ENCODE measurements at places on chromosomes 16 and 17.

DNA sequence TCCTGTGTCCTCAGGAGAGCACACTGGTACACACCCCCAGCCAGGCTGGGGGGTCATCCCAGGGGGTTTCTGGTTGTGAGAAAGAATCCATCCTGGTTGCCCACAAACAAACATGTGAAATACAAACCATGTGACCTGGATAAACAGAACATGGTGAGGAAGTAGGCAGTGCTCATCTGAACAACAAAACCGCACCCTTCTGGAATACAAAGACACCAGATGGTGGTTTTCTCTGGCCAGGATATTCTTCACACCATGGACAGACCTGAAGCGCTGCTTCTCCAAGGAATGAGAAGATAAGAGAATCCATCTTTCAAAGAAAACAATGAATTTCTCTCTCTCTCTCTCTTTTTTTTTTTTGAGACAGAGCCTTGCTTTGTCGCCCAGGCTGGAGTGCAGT lies 302.3 kb downstream of the SLC39A11 start:
- DNase-seq = no peak

GRCh38 chr17:63274146-63274545 lies 172.0 kb downstream of the CYB561 start:
- no peak for DNase-seq

DNA sequence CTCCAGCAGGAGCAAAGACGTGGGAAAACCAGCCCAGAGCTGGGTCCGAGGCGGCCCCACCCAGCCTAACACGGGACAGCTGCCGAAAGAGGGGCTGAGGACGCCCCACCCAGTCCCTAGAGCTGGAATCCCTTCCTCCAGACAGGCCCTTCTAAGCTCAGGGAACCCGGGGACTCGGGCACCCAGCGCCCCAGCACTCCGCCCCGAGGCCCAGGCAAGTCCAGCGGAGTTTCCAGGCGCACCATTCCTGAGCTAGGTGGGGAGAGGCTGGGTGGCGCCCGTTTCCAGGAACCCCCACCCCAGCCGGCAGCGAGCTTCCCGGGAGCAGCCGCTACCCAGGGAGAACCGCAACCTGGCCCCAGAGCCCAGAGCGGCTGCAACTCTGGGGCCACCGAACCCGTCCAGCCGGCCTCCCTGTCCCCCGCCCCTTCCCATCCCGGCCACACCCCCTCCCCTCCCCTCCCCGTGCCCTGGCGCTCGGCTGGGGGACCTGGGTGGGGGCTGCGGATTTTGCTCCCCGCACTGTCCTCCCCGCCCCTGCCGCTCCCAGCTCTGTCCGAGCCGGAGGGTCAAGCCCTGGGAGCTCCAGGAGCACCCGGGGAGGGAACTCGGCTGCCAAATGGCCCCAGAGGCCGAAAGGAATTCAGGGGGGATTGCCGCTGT lies 536 bp downstream of the TMC6 start:
- DNase-seq = no peak

DNA sequence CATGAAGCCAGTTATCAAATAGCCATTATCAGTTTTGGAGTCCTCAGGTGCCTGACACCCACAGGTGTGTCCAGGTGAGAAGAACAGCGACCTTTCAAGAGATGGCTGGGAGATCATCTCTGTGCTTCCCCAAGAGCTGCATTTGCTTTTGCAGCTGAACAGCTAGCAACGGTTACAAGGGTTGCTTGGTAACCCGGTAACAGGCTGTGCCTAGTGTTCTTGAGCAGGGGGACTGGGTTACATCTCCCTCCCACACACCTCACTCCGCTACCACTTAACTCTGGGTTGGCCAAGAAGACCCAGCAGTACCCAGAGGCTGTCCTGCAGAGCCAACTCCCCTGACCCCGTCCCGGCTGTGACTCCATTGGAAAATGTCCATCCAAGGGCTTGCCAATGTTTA lies 147.0 kb downstream of the SLC39A11 start:
- DNase-seq = no peak

DNA sequence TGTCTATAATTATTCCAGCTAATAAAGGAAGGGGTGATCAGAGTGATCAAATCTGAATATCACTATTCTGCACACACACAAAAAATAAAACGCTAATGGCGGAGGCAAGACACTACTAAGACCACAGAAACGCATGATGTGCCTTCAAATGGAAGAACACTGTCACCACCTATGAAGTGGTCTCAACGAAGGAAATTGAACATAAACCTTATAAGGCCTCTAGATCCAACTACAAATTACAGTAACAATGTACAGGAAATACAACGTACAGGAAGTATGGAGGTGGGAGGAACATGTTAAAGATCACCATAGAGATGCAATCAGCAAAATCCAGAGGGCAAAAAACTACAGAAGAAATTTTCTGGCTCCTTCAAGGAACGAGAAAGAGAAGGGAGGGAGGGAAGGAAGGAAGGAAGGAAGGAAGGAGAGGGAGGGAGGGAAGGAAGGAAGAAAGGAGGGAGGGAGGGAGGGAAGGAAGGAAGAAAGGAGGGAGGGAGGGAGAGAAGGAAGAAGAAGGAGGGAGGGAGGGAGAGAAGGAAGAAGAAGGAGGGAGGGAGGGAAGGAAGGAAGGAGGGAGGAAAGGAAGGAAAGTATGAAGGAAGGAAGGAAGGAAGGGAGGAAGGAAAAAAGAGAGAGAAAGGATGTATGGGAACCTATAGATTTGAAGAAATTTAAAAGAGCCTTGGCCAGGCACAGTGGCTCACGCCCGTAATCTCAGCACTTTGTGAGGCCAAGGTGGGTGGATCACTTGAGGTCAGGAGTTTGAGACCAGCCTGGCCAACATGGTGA lies 3.1 kb upstream of the SGCA start:
- DNase-seq = no peak

DNA sequence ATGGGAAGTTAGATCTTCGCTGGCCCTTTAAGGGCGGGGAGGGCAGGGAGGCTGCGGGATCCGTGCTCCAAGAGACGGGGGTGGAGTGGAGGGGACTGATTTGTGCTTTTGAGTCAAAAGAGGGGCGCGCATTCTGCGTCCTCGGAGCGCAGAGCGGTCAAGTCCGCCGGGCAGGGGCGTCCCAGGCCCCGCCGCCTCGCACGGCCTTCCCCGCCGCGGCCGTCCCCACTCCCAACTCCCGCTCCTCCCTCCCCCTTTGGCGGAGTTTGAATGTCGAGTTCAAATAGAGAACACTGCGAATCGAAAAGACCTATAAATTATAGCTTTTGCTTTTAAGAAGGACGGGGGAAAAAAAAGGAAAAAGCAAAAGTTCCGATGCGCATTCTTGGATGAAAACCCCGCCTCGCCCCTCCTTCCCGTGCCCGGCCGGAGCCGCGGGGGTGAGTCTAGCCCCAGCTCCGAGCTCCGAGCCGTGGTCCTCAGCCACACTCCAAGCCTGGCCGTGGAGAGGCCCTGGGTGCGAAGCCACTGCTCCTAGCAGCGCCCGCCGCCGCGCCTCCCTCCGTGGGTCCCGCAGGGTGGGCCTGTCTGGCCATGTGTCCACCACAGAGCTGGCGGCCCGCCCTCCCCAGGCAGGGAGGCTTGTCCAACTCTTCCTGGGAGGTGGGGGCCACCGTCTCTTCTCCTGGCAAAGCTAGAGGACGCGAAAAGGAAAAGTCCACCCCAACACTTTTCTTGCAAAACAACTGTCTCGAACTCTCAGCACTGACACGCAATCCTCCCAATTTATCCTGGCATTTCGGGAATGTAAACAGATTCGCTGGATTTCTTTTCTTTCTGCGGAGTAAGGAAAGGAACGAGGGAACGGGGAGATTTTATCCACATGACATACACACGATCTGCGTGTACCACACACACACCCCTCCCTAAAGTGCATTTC lies 3.6 kb downstream of the CBX8 start:
- no peak for DNase-seq

DNA sequence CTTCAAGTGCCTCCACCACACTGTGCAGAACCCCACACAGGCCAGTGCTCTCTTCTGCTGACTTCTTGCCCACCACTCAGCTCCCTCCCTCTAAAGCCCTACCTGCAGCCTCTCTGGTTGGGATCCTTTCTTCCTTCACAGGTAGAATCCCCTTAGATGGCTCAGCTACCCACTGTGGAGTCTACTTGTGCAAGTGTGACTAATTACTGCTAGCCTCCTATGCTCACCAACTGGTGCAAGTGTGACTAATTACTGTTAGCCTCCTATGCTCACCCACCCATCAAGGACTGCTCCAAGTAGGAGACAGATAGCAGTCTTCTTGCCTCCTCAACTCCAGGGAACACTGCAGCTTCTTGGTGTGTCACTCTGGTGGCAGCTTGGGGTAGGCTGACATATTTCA lies 43.6 kb downstream of the TEX14 start:
- no peak for DNase-seq

DNA sequence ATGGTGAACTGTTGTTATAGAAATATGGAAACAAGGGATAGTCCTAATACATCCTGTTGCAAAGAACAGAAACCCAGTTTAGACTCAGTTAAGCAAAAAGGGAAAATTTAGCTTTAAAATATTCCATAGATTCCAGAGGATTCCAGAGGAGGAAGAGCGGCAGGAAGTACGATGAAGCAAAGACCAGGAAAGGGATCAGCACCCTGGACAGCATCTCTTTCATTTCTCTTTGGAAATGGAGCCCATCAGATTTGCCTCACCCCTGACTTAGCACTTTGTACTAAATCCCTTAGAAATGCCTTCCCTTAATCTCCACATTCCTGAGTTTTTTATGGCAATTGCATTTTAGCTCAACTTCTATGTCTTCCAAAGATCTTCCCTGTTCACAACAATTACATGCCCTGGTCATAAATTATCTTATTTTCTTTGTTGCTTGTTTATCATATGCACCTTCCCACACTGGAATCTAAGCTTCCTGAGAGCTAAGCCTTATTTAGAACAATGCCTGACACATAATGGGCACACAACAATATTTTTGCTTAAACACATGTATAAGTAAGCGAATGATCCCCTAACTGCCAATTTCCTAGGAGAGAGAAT lies 150.0 kb upstream of the RBFOX1 start:
- no peak for DNase-seq

DNA sequence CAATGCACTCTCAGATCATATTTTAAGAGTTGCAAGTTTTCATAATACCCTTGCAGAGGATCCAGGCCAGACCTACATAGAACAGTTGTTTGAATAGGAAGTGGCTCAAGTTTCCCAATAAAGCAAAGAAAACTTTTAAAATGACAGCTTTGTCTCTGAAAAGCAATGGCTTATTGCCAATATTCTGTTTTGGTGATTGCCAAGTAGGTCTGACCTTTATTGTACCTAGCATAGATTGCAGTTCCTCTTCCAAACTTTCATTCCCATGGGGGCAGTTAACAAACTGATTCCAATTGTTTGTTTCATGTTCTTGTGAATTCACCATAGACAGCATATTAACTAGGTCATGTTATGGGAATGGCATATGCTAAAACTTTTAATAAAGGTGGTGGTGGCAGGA lies 664.6 kb upstream of the CA10 start:
- DNase-seq = no peak

DNA sequence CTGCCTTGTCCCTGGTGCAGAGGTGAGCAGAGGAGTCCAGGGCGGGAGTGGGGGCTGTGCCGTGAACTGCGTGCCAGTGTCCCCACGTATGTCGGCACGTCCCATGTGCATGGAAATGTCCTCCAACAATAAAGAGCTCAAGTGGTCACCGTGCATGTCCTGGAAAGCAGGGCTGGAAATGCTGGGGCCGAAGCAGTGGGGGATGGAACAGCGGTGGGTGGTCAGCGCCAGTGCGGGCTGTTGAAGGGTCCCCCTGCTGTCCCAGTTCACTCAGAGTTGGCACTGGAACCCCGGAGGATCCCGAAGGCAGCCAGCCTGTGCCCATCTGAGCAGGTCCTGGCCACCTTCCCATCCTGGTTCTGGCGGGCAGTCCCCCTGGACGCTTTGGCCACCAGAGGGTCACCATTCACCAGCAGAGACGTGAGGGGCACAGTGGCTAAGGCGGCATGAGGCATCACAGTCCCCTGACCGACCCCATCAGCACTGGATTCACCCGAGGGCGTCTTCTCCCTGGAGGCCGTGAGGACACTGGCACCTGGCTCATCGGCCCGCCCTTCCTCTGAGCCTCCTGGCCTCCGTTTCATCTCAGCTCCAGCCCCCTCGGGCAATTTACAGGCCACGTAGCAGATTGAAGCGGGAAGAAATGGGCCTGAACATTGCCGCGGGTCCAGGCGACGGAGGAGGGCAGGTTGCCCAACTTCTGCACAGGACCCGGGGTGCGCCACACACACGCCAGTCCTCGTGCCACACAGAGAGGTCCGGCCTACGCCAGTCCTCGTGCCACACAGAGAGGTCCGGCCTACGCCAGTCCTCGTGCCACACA lies 10.1 kb downstream of the GCGR start:
- DNase-seq = no peak

GRCh38 chr17:76254275-76254674 lies 10.9 kb upstream of the UBALD2 start:
- no peak for DNase-seq

DNA sequence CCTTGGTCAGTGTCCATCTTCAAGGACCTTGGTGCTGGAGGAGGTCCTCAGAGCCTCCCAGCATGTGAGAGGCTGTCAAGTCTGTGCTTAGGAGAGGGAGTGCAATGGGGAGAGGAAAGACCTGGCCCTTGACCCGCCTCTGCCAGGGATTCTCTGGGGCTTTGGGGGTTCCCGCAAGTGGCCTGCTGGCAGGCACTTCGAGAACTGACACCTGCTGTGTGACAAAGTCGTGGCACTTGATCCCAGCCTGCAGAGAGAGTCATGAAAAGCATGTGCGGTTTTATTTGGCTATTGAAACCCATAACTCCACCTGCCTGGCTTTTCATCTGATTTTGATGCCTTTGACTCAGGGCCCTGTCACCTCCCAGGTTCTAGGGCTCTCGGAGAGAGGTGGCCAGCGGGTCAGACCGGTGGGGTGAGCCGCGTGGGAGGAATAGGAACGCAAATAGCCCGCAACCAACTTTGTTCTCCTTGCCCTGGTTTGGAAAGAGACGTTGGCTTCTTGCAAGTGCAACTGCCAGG lies 42.8 kb upstream of the GSE1 start:
- no peak for DNase-seq

DNA sequence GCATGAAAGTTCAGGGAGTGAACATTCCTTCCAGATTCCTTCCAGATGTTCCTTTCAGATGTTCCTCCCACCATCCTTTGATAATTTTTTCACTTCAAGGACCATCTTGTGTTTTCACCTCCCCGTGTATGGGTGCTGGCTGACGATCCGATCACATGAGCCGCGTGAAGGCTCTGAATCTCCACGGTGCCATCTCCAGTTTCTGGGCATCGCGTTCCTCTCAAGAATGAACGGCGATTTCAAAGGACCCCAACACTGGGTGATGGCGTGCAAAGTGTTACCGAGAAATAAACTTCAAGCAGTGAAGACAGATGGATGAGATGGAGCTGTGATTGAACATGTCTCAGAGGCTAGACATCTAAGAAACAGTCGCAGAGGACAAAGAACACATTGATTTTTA lies 245.3 kb downstream of the GSG1L start:
- no peak for DNase-seq

GRCh38 chr17:68559316-68559715 lies 41.9 kb downstream of the FAM20A start:
- no peak for DNase-seq

DNA sequence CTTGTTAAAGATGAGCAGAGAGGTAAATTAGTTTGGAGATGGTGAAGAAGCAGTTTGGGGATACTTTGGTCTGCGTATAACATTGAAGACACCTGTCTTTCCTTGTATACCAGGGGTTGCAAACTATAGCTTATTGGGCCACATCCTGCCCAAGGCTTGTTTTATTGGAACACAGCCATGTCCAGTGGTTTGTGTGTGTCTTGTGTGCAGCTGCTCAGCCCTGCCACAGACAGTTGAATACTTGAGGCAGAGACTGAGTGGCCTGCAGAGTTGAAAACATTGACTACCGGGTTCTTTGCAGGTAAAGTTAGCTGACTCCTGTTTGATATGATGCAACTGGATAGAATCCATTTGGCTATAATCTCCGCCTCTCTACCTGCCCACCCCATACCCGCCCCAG lies 224.4 kb downstream of the PRKCA start:
- no peak for DNase-seq

All from DMS 273 treated with DMSO at 0.1 percent for 48 hours (cell line).